ENCODE measurements at places on chromosomes 11 and 22. TPM values are rescaled to one million over a fixed set of nuclear protein-coding genes. Genes with fewer than 3 reads are reported as not detected.

Gene PANX2
- 51.7 TPM for total RNA-seq

Gene TENM4
- 0.25 TPM for total RNA-seq

GRCh38 chr11:130160498-130161155 lies 1.0 kb downstream of the ST14 start:
- H3K4me3 ChIP-seq: peak overlapping the region; percentile 100
- no peaks in the 10 kb centered on the region for H3K27me3 ChIP-seq
- no peak for DNase-seq
- 0 out of 2 replicates have a peak, but pooled peaks cover 4% of the 10 kb centered on the region for H3K36me3 ChIP-seq
- H3K27ac ChIP-seq: peak overlapping the region; percentile 75
- H3K4me1 ChIP-seq: peaks cover 66% of the 10 kb centered on the region

Gene PRODH
- 4.3 TPM for total RNA-seq

DNA sequence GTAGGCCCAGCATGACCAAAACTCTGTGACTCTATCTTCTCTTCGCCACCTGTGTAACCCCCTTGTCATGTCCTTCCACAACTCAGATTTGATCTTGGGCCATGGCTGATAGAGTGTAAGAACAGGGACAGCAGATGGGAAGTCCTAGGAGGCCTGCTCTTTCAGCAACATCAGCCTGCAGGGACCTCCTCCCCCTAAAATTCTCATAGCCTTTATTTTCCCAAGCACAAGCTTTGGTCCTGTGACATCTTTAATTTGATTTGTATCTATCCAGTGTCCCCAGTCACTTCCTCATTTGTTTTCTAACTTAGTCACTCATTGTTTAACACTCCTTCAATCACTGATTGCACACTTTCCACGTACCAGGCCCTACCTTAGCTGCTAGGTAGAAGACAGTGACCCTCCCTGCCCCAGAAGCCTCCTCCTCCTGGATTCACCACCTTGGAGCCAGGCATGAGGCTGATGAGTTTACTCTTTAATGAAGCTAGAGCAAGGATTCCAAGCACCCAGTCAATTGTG lies 5.3 kb downstream of the UBQLN3 start:
- H3K4me1 ChIP-seq: no peaks in the 10 kb centered on the region
- no peaks in the 10 kb centered on the region for H3K27me3 ChIP-seq
- peak overlapping the region; percentile 48 for H3K4me3 ChIP-seq
- H3K27ac ChIP-seq: no peak overlapping the region

DNA sequence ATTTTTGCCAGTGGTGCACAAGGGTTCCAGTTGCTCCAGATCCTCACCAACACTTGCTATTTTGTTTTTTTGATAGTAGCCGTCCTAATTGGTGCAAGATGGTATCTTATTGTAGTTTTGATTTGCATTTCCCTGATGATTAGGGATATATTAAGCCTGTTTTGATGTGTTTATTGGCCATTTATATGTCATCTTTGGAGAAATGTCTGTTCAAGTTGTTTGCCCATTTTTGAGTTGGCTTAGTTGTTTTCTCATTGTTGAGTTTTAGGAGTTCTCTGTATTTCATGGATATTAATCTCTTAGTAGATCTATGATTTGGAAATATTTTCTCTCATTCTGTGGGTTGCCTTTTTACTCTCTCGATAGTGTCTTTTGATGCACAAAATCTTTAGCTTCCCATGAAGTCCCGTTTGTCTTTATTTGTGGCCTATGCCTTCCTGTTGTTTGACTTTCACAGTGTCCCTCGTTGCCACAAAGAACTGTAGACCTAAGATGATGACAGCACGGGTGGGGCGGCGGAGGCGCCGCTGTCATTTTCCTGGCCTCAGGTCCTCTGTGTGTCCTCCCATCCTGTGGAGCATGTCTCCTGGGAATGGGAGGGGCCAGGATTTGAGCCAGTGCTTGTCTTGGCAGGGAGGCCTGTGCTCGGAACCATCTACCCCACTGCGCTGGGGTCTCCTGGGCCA lies 33.5 kb downstream of the LRP5 start:
- H3K36me3 ChIP-seq: peaks cover 6% of the 10 kb centered on the region
- H3K27ac ChIP-seq: no peak overlapping the region
- no peaks in the 10 kb centered on the region for H3K27me3 ChIP-seq
- peaks cover 45% of the 10 kb centered on the region for H3K4me1 ChIP-seq
- no peak overlapping the region for H3K4me3 ChIP-seq
- no peak for DNase-seq

Gene P2RY6
- total RNA-seq: 34.7 TPM

DNA sequence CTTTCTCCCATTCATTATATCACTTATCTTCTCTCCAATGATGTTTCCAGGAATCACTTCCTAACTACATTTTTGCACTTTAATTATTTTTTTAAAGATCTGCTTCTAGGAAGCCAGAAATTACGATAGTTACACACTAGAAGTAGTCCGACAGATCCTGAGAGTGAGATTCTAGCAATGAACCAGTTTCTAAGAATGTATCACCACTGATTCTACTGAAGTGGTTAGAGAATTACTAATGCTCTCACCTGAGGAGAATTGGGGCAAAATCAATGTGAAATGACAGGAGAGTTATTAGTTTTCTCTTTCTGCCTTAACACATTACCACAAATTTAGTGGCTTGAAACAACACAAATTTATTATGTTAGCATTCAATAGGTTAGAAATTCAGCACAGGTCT lies 241.2 kb downstream of the CASP12 start:
- no peaks in the 10 kb centered on the region for H3K4me1 ChIP-seq
- DNase-seq: no peak
- no peak overlapping the region for H3K27ac ChIP-seq
- H3K4me3 ChIP-seq: no peak overlapping the region

Gene SLC22A12
- total RNA-seq: not detected

GRCh38 chr22:30326255-30326705 lies 461 bp downstream of the TBC1D10A start:
- H3K36me3 ChIP-seq: peaks cover 7% of the 10 kb centered on the region
- H3K27ac ChIP-seq: no peak overlapping the region
- peaks cover 34% of the 10 kb centered on the region for H3K4me1 ChIP-seq
- H3K4me3 ChIP-seq: peak overlapping the region; percentile 97
- no peaks in the 10 kb centered on the region for H3K27me3 ChIP-seq

- no peak overlapping the region for H3K4me3 ChIP-seq
- peaks cover 13% of the 10 kb centered on the region for H3K4me1 ChIP-seq
- no peak for DNase-seq
- H3K27me3 ChIP-seq: no peaks in the 10 kb centered on the region
- no peaks in the 10 kb centered on the region for H3K36me3 ChIP-seq
Observed at GRCh38 chr11:104001561-104002056, 34.8 kb upstream of the DDI1 start.

Gene KCNJ11
- total RNA-seq: 0.93 TPM

- no peaks in the 10 kb centered on the region for H3K36me3 ChIP-seq
- peak; percentile 83 for DNase-seq
- peak overlapping the region; percentile 55 for H3K27ac ChIP-seq
- no peaks in the 10 kb centered on the region for H3K27me3 ChIP-seq
Observed at GRCh38 chr11:704781-705645, 1.0 kb upstream of the EPS8L2 start.

GRCh38 chr11:123584186-123584585 lies 70.2 kb downstream of the SCN3B start:
- DNase-seq: no peak
- H3K27ac ChIP-seq: no peak overlapping the region
- no peaks in the 10 kb centered on the region for H3K36me3 ChIP-seq
- no peaks in the 10 kb centered on the region for H3K27me3 ChIP-seq
- H3K4me1 ChIP-seq: no peaks in the 10 kb centered on the region

DNA sequence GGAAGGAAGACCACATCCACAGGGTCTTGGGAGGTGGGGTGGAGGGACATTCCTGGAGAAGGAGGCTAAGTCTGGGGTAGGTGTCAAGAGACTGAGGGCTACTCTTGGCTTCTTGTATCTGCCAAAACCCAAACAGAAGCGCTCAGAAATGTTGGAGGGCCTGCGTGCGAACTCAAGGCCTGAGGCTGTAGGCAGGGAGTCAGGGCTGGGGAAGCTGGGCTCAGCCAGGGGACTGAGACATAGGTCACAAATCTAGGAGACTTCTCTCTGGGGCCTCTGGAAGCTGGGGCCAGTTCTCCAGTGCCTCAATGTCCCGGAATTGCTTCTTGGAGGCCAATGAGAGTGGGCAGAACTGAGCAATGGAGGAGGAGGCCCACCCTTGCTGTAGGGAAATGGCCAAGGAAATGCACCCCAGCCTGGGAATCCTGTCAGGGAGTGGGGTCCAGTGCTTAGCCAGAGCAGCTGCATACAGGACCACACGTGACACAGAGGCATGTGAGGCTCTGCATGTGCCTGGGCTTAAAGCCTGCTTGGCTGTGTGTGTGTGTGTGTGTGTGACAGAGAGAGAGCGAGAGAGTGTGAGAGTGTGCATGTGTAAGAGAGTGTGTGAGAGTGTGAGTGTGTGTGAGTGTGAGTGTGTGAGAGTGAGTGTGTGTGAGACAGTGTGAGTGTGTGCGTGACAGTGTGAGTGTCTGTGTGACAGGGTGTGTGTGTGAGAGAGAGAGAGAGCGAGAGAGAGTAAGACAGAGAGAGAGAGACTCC lies 141.3 kb downstream of the ST3GAL4 start:
- peaks cover 56% of the 10 kb centered on the region for H3K27me3 ChIP-seq
- no peaks in the 10 kb centered on the region for H3K4me1 ChIP-seq
- no peak for DNase-seq
- H3K36me3 ChIP-seq: no peaks in the 10 kb centered on the region

Gene DRD4
- total RNA-seq: 1.4 TPM

- H3K36me3 ChIP-seq: no peaks in the 10 kb centered on the region
- no peaks in the 10 kb centered on the region for H3K27me3 ChIP-seq
- DNase-seq: no peak
- no peak overlapping the region for H3K4me3 ChIP-seq
Observed at GRCh38 chr11:17887779-17888178, 125.1 kb downstream of the SERGEF start.

- no peaks in the 10 kb centered on the region for H3K27me3 ChIP-seq
- no peak overlapping the region for H3K27ac ChIP-seq
- H3K36me3 ChIP-seq: no peaks in the 10 kb centered on the region
- DNase-seq: no peak
- no peaks in the 10 kb centered on the region for H3K4me1 ChIP-seq
- H3K4me3 ChIP-seq: no peak overlapping the region
Observed at GRCh38 chr22:23825246-23825905, 13.4 kb downstream of the DERL3 start.

Gene OR8D1
- total RNA-seq: not detected

Gene MB
- 5.0 TPM for total RNA-seq

All from PC-9 (cell line).